ENCODE measurements at places on chromosomes 1 and 21.

DNA sequence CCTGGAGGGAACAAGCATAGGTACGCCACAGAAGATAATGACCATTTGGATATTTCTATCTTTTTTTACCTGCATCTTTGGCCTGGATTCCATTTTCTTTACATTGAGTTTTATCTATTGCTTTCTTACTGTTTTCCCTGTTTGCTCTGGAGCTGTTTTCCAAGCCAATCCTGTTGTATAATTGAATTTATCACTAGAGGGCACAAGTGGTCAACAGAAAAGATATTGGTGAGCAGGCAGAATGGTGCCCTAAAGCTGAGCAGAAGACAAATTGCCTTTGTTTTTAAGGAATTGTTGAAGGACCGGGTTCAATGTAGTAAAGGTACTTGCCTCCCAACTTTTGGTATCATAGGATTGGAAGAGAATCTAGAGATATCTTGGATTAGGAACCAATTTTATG lies 152.8 kb downstream of the PPP1R12B start:
- peak; percentile 25 for DNase-seq

- no peak for DNase-seq
Observed at GRCh38 chr1:52569449-52570210, 16.7 kb upstream of the TUT4 start.

- peak; percentile 46 for DNase-seq
Observed at GRCh38 chr1:47708019-47708535, 270.2 kb downstream of the FOXD2 start.

DNA sequence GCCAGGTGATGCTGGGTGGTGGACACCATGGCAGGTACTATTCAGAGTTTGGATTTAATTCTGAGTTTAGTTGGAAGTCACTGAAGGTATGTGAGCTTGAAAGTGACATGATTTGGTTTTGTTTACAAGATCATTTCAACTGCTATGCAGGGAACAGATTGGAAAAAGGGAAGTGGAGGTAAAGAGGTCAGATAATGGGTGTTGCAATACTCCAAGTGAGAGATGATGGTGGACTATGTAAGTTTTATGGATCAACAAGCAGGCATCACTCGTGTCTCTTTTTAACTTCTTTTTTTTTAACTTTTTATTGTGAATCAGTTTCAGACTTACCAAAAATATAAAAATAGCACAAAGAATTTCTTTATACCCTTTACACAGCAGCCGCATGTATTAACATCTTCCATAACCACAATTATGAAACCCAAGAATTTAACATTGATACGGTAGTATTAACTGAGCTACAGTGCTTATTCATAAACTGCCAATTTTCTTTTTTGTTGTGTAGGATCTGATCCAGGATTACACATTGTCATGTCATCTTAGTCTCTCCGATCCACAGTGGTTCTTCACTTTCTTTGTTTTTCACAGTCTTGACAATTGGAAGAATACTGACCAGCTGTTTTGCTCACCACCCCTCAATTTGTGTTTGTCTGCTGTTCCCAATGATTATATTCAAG lies 24.9 kb upstream of the NHLH2 start:
- no peak for DNase-seq

DNA sequence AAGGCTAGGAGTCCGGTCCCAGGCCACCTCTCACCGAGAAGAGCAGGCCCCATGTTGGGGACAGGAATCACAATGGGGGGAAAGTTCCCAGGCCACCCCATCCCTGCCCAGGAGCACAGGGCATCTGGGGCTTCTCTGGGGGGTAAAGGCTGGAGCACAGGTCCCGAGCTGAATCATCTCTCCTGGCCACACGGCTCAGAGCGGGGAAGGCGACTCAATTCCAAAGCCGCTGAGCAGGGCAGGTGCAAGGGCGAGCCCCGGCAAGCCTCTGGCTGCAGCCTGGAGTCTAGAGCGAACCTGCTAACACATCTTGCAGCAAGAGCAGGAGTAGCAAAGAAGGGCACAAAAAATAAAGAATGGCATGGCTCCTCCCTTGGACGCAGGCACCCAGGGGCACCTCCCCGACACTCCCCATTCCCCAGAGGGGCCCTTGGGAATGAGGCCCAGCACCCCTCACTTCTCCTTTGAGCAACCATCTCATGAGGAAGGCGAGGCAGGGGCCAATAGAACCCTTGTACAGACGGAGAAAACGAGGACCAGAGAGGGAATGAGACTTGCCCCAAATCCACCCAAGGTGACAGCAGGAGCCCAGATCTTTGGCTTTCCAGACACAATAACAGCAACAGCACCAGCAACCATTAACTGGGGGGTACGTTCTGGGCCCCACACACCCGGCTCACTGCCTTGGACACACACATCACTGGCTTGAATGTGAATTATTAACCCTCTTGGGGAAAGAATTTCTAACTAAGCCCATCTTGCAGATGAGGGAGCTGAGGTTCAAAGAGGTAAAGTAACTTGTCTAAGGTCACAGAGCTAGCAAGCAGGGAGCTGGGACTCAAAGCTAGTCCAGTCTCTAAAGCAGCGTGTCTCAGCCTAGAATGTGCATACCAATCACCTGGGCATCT lies 20.7 kb upstream of the ALDH4A1 start:
- no peak for DNase-seq

- DNase-seq, result no peak
Observed at GRCh38 chr21:29350246-29350779, 51.6 kb downstream of the BACH1 start.

GRCh38 chr1:178934546-178934945 lies 63.7 kb upstream of the ANGPTL1 start:
- no peak for DNase-seq

DNA sequence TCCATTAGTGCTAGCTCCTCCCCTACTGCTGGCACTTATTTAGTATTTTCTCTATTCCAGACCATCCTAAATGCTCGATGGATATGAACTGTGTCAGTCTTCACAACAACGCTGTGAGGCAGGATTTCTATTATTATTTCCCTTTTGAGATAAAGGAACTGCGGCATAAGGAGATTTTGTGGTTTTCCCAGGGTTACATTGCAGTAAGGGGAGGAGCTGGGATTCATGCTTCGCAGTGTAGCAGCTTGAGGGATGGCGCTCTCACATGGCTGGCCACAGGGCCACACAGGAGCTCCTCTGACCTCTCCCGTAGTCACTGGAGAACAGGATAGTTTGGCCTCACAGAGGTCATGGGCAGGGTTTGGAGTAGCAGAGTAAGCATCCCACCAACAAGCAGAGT lies 116.9 kb downstream of the BEND5 start:
- DNase-seq, result no peak

DNA sequence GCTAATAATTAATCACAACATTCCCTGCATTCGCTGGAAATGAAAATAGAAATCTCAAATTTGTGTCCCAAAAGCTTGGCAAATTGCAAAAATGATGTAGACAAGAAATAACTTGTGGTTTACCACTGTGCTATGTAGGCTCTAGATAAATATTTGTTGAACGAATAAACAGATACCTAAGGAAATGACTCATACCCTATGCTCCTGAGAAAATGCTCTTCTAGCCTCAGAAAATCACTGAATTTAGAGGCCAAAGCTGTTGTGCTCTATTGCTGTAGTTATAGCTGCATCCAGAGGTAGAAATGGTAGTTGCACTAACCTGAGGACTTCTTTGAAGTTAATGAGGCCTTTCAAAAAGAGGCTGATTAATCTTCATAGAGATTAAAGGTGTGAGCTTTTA lies 142.0 kb upstream of the ZNHIT6 start:
- DNase-seq, result no peak
